ENCODE measurements at places on chromosomes 12 and 14.

GRCh38 chr12:93059925-93060665 lies 131.0 kb upstream of the EEA1 start:
- DNase-seq: no peak

- DNase-seq: peak; percentile 45
These were observed 2.7 kb downstream of the PTHLH start for GRCh38 chr12:27969624-27970400.

DNA sequence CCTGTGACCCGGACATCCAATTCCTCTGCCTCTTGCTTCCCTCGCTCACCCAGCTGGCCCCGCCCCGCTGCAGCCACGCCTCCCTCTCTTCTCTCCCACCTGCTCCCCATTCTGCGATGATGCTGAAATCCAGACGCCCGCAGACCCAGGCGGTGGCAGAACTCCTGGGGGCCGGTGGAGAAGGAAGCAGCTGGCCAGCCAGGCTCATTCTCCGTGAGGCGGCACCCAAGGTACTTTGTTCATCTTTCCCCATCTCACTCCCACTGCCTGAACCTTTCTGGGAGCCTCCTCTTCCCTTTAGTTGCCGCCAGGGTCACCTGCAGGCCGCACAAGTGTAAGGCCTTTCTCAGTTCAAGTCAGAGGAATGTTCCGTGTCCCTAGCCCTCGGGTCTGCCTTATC lies 35.7 kb downstream of the FOXN4 start:
- DNase-seq: no peak

DNA sequence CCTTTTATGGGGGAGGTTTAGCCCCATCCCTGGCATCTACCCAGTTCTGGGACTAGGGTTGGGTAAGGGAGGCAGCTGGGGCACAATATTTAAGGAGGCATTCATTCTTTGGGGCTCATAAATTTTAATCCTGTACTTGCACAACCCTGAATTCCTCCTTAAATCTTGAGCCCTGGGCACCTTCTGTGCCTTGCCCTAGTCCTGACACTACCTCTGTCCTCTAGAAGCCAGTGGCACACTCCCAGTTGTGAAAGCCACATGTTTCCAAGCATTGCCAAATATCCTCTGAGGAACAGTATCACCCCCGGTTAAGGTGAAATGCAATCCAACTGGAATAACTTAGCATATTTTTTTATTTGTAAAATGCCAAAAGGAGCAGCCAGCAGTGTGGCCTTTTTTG lies 36.6 kb downstream of the SLC16A7 start:
- no peak for DNase-seq

GRCh38 chr12:55932551-55932910 lies 1.6 kb downstream of the DGKA start:
- no peak for DNase-seq

DNA sequence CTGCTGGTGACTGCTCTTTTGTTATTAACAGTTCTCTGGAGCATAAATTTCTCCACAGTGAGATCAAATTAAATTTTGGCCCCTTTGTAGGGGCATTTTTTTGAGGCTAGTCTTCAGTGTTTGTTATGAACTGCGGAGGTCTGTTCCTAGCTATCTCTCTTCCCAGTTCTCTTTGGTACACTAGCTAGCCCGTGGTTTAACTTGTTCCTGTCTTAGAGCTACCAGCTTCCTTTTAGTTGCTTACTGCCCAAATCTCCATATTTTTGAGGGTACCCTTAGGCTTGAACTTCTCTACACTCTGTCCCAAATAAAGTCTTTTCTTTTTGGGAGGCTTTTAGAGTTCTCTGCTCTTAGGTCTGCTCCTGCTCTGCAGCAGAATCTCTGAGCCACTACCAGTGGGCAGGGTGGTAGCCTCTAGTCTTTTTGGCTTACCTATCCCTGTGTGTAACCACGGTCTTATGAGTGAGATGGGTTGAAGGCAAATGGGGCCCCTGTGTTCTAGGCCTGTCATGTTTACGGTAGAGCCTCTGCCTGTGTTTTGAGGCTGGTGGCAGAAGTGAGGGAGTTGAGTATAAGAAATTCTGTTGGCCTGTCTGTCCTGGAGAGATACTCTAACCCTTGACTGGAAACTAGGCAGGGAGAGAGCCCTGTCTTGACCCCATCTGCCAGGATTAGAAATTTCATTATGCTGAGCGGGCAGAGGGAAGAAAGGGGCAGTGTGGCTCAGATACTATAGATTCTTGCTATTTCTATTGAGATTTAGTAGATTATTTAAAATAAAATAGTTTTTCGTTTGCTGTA lies 21.0 kb downstream of the CNOT2 start:
- DNase-seq: no peak

DNA sequence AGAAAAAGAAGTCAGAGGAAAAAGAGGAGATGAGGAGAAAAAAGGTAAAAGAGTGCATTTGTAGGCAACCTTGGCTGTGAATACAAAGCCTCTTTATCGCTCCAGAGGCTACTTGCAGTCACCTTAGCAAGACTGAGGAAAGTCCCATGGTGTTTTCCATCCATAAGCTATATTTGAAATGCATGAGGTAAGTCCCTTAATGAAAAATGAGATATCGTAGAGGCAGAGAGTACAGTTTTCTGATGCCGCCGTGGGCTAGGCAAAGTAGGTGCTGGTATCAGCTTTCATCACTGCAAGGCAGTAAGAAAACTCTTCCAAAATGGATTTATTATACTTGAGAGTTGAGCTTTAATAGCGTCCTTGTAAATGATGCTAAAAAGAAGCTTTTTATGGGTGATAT lies 186.8 kb downstream of the ASCL1 start:
- no peak for DNase-seq

DNA sequence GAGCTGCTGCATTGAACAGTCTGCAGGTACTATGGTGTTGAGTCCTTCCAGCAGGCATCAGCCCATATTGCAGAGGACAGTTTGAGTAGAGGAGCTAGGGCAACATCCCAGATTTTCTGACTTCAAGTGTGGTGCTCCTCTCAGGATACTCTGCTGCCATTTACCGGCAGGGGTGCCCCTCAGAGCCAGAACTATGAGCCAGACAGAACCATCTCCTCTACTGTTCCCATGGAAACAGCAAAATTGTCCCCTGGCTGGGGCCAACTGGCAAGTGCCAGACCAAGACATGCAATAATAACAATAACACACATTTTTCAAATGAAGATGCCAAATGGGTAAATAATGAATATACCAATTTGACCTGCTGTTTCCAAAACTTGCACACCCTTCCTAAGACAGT lies 102.9 kb downstream of the ADCK1 start:
- DNase-seq: peak; percentile 12

- no peak for DNase-seq
These were observed 36.3 kb upstream of the STK38L start for GRCh38 chr12:27207615-27208413.

GRCh38 chr12:32273063-32273522 lies 126.3 kb upstream of the FGD4 start:
- DNase-seq: no peak

- no peak for DNase-seq
These were observed 207.9 kb downstream of the TMEM132C start for GRCh38 chr12:128474916-128475315.

GRCh38 chr12:103833891-103834290 lies 7.1 kb downstream of the NT5DC3 start:
- no peak for DNase-seq

DNA sequence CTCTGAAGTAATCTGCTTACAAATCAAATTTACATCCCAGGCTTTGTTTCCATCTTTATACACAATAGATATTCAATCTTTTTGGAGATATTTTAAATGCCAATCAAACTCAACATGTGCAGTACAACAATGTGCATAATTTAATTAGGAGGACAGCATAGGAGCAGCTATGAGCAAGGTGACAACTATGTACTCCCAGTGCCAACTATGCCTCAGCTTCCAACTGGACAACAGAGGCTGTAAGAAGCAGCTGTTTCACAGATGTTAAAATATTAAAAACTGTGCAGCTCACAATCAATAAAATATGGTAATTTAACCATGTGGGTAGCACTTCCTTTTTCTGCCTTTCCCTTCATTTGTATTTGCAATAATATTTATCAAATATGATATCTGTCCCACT lies 99.9 kb downstream of the ST8SIA1 start:
- DNase-seq: no peak

GRCh38 chr14:64549016-64549415 lies 745 bp upstream of the PPP1R36 start:
- DNase-seq: no peak

DNA sequence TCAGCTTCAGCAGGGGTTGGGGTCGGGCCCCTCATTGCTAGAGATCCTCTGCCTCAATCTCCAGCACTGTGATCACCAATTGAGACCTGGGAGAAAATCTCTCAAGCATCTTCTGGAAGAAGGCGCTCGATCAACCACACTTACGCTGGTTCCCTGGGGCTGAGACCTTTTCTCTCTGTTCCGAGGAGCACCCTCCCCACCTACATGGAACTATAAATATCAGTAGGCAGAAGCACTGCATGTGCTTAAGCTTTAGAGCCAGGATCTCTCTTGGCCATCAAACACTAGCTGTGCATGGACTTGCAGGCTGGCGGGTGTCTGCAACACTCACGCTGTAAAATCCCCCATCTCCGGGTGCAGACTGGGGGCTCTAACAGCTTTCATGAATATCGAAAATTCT lies 38.2 kb upstream of the KCNA1 start:
- DNase-seq: no peak

DNA sequence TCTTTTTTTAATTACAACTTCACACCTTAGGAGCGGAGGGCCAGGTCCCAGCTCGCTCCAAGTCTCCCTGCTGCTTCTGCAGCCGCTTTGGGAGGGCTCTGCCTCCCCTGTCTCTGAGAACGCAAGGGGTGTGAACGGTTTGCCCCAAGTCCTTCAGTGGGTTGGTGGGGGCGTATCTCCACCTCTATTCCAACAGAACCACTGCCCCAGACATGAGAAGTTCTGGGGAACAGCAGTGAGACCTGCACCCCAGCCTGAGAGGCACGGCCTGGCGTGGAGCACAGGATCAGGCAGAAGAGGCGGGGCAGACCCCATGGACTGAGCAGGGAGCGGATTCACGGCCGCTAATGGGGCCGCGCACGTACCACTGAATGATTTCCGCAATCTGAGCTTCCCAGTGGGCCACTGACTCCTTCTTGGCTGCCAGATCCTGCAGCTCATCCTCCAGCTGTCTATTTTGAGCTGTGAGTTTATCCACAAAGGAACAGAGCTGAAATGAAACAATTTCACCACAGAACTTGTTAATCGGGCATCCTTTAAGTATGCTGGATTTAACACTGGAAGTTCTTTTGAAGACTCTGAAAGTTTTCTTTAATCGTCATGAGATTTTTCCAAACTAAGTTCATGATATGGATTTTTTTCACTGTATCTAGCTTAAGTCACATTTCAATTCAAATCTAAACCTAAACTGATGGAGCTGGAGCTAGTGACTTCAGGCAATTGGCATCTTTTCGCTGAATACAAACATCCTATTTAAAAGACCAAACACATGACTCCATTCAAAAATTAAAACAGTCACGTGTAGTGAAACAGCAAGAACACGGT lies 44.4 kb downstream of the AMN start:
- peak; percentile 75 for DNase-seq

DNA sequence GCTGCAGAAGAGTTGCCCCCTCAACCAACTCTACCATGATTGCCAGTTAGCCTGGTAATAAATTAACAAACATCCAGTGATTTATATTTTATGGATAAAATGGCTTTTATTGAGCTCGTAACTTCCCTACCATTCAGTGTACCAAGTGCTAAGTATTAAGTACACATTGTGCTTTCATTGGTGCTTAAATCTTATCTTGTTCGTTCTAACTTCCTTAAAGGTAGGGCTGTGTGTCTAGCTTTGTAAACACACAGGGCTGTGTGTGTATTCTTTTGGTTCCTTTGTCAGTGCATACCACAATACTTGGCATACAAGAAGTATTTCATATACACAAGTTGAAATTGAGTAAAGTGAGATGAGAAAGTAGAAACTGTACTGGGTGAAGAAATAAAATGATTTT lies 80.4 kb downstream of the KCNC2 start:
- DNase-seq: no peak

DNA sequence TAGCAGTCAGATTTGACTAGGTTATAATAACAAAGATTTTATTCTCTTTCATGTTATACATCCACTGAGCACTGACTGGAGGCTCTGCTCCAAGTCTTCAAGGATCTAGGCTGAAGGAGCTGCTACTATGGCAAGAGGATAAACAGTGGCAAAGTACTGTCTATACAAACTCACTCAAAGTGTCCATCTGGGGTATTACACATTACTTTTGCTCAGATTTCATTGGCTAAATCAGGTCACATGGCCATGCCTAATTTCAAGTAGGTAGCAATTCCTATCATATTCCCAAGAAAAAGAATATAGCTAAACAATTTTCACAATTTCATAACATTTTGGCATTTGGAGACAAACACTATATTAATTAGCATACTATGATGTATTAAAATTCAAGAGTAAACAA lies 40.9 kb downstream of the CDK17 start:
- no peak for DNase-seq

DNA sequence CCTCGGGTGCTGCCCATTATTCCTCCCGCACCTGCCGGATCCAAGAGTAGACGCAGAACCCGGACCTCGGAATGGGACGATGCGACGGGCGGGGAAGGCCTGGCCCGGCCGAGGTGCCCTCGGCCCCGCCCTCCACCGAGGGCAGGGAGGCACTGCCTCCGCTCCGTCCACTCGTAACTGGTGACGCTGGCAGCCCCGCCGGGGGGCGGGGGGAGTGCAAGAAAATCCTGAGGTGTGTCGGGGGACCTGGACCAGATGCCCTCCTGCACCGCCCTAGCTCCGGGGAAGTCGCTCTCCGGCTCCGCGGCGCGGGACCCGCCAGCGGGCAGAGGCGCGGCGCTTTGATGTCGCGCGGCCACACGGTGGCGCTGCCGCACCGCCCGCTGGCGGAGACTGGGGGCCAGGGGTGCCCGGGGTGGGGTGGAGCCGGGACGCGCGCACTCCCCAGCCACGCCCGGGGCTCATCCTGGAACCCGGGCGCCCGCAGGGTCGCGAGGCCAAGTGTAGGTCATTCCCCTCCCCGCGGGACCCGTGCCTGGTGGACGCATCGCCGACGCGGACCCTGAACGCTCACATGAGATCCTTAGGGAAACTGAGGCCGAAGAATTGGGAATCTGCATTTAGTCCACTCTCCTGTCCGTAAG lies 202.8 kb downstream of the TTC8 start:
- DNase-seq: no peak

DNA sequence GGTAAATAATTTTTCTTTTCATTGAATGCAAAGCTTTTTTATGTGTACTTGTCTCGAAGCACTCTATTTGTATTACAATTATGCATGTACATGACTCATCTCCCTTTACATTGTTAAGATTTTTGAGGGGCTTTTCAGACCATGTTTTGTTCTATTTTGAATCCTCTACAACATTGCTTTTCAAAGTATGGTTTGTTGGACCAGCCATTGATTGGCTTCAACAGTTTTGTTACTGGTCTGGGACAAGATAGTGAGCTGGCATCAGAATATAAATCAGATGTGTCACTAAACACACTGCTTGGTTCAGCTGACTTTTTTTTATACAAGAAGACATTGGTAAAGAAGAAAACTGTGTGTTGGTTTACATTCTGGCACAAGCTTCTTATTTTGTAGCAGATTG lies 122.3 kb downstream of the MON2 start:
- no peak for DNase-seq

DNA sequence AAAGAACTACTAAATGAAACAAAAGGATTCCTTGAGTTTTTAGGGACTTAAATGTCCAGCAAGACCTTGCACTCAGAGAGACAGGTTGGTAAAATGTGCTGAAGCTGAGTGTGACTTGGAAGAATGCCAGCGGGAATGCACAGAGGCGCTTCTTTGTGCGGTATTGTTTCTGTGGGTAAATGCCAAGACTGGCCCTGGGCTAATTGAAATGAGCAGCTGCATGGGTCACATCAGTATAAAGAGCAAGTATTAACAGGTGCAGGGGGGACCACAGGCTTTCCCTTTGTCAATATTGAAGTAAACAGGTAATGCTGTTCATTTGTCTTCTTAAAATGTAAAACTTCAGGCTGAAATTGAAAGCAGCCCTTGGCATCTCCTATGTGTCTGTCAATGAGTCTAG lies 74.3 kb downstream of the LMO3 start:
- DNase-seq: peak; percentile 19
